ENCODE measurements at places on chromosomes 5 and 9.

DNA sequence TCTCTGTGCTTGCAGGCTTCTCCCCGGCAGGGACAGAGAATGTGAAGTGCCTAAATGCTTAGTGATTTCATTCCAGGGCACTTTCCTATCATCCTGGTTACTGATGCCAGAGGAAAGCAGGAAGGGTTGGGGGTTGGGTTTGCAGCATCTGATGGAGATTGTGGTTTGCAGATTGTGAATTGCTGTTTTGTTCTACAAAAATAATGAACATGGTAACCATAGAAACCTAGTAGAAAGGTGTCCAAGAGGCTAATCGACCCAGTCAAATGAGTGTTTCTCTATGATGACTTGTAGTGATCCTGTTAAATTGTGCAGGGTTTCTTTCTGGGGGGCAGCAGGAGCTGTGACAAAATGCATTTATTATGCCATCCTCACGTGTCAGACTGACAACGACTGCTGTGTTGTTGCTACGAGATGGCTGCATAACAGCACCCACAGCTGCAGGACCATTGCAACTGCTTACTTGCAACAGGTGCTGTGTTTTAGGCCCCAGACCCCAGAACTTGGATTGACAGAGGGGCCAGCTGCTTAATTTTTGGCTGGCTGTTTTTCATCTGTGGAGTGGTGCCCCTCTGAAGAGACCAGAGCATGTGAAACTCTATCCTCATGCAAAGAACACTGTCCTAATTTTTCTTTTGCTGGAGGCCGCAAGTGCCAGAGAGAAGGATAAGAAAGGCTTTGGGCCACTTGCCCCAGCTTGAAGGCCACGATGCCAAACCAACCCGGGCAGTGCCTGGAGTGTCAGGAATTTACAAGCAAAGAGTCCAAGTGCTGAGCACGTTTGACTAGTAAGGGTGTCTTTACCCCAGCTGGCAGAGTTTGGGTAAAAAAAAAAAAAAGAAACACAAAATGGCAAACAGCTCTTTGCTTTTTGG is 397.8 kb downstream of the GADD45G start:
- no peak for DNase-seq

DNA sequence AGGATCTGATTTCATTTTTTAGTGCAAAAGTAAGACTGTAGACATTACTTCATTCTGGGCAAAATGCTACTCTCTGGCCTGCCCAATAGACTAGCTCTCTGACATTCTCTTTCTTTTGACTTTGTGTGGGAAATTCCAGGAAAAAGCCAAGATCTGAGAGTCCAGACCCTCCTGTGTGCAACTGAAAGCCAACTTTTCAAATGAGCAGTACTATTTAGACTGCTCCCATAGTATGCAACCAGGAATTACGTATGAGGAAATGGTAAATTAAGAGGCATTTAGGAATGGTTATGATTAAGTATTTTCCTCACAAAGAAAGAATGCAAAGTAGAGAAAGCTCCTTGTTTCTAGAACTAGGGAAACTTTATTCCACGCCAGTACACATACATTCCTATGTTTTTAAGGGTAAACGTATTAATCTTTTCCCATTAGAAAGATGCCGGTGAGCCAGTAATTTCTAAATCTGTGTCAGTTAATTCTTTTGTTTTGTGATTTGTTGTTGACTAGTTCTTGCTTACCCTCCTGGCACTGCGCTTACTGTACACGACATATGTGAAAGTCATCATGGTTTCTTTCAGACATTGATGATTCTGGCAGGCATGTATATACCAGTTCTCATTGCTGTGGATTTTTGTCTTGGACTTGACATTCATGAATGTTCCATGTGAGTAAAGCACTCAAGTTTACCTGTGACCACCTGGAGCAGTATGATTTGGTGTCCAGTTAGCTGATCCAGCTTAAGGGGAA is 56.0 kb downstream of the AOPEP start:
- no peak for DNase-seq

DNA sequence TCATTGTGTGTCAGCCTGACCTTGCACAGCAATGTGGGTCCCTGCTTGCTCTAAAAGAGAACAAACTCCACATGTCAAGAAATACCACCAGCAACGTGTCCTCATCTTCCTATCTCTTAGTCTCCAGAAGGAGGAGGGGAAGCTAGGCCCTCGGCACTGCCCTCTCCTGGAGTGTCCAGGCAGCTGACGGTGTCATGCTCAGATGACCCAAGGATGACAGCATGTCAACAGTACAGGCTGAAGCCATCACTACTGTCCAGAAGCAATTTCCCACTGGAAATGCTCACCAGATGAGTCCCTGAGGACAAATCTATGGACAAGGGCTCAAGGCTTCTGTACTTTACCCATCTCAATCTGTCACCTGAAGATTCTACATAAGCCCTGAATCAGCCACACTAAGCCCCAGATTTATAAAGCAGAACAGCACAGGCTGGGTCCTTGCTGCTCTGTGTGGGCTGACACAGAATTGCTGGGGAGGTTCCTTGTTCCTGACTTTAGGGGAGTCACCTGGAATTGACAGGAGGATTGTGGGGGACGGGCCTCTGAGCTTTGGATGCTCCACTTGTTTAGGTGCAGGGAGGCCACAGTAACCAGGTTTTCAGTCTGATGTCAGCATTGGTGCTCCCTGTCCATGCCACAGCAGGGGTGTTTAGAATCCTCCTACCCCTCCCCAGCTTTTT is 210.2 kb downstream of the DAB2IP start:
- no peak for DNase-seq

GRCh38 chr5:9105851-9106250 is 440.0 kb downstream of the SEMA5A start:
- no peak for DNase-seq

DNA sequence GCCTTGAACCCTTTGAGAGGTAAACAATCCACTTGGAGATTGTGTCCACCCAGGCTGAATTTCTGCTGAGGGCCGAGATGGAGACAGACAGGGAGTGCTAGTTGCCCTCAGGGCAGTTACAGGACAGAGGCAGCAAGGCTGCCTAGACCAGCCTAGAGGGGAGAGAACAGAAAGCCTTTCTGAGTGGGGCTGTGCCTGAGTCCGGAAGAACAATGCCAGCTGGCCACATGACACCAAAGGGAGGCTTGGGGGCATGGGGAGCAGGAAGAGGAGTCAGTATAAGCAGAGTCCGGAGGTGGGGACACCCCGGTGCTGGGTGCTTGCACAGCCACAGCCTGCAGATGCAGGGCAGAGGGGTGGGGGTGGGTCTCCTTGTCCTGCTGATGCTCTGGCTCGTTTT is 145.7 kb downstream of the CFAP90 start:
- no peak for DNase-seq

GRCh38 chr9:134010310-134011173 is 14.7 kb upstream of the BRD3OS start:
- no peak for DNase-seq

DNA sequence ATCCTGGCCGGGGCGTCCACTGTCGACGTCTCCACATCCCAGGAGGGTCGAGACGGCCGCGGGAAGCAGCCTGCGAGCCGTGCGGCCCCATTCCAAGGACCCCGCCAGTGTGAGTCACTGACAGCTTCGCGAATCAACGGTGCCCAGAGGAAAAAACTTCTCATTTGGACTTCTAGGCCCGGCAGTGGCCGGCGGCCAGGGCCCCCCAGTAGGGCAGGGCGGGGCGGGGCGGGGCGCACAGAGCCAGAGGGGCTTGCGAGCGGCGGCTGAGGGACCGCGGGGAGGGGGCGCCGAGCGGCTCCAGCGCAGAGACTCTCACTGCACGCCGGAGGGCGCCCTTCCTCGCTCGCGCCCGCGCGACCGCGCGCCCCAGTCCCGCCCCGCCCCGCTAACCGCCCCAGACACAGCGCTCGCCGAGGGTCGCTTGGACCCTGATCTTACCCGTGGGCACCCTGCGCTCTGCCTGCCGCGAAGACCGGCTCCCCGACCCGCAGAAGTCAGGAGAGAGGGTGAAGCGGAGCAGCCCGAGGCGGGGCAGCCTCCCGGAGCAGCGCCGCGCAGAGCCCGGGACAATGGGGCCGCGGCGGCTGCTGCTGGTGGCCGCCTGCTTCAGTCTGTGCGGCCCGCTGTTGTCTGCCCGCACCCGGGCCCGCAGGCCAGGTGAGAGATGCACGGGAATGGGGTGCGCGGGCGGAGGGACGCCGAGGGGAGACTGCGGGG is at the start of gene F2R:
Gene F2R (plus strand): TSS at position 391 of the 720 bp plus-strand sequence. CDS start 182 bp downstream, at position 573.
- no peak for DNase-seq

DNA sequence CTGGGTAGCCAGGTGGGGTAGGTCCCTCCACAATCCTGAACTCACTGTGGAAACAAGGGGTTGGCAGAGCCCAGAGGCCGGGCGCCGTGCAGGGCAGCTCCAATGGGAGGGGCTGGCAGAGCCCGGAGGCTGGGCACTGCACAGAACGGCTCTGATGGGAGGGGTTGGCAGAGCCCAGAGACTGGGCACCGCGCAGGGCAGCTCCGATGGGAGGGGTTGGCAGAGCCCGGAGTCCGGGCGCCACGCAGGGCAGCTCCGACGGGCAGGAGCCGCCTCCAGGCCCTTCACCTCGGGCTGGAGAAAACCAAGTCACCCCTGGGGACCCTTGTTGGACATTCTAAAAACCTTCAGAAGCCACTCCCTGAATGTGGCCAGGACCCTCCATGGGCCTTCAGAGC is 9.3 kb downstream of the NACC2 start:
- no peak for DNase-seq

- DNase-seq: no peak
These were observed 93.5 kb downstream of the RGS3 start for GRCh38 chr9:113556877-113557593.
